ENCODE measurements at places on chromosomes 4 and X.

DNA sequence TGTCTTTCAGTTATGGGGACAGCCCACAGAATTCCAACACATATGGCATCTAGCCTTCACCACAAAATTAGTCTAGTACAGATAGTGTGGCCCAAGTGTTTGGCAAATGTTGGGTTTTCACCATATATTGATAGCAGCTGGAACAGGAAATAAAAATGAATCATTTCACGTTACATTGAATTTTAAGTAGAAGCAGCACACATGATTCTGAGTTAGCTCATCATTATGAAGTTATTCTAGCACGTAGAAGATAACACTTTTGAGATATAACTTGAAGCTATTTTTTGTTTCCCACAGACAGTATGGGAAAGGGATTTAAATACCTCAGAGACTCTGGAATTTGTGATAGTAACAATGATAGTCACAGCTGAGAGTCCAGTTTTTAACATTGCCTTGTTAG lies 118.7 kb downstream of the FAT4 start:
- DNase-seq = no peak

DNA sequence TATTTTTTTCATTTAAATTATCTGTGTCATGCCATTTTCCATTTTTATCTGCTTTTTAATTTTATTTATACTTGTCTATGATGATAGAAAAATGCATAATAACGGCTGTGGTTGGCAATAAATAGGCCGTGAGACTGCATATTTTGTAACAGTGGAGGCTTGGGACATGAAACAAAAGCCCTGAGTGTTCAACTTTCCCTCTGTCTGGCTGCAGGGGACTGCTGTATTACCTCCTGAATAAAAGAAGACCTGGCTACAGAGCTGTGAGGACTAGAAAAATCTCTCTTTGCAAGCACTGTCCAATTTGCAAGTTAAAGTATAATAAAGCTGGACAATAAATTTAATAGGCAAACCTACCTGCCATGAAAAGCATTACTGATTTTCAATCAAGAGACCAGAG lies 82.1 kb downstream of the MAGEB10 start:
- DNase-seq = no peak

DNA sequence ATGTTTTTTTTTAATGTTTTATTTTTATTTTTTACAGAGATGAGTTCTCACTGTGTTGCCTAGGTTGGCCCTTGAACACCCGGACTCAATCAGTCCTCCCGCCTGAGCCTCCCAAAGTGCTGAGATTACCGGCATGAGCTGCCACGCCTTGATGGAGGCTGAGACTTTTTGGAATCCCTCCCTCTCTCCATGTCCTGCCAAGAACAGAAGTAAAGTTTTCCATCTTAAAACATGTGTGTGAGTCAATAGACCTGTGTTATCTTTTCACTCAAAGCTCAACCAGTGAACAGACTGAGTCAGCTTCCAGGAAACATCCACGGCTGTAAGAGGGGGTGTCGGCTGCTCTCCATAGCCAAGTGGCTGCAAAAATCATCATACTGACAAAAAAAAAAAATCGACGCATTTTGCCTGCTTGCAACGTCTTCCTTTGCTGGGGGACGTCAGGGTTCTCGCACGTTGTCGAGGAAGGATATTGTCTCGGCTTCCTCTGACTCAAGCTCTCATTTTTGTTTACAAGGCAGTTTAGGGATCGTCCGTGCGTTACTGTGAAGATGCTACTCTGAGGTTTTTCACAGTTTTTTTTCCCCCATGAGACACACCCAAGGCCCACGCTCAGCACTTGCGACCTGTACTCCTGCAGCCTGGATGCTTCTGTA lies 10.0 kb upstream of the ASMTL start:
- peak; percentile 76 for DNase-seq

GRCh38 chr4:111838406-111838930 lies 306.8 kb upstream of the FAM241A start:
- no peak for DNase-seq

GRCh38 chrX:38516196-38516774 lies 45.1 kb upstream of the TSPAN7 start:
- no peak for DNase-seq

DNA sequence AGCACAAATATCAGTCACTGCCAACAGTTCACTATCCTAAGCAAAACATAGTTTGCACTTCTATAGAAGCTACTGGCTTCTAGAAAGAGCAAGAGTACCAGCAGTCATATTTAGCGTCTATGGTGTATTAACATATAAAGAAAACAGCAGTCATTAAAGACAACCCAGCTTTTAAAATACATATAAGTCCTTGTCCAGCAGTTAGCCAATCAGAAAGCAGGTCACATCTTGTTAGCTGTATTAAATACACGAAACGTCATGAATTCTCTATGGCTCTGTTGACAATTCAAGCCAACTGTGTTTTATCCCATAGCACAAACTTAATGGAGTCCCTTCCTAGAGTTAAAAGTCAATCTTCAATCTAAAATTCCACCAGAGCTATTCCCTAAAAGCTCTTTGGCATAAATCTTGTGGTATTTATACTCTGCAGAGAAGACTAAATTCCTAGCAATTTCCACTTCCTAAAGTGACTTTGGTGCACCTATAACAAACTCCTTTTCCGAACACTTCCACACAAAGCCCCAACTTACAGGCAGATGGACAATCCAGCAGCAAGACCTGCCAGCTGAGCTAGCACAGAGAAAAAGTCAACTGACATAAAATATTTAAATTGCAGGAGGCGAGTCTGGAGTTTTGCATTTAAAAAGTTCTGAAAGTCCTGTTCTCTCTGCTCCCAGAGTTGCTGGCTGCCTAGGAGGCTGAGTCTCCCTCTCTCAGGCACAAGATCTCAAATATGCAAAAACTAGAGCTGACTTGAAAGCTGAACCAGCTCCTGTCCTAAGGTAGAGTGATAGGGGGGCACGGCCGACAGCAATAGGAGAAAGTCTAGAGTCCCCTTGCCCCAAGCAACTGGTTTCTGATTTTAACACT lies 1.3 kb downstream of the LDB2 start:
- DNase-seq = no peak

- DNase-seq = no peak
These were observed 7.7 kb downstream of the PROM1 start for GRCh38 chr4:16075975-16076757.

DNA sequence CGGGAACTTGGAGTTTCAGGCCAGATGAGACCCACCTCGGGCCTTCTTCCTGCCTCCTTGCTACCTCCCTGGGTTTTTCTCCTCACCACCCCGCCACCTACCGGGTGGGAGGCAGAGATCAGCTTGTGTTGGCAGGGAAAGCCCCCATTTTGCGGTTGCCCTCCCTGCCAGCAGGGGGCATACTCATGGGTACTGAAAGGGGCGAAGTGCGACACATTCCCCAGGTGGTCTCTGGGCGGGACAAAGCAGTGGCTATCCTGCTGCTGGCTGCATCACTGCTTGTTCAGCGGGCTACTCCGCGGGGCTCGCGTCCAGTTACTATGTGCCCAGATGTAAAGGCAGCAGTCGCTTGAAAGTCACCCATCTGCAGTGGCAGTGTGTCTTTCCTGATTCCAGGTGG lies 330.3 kb downstream of the PDHA2 start:
- DNase-seq = no peak

DNA sequence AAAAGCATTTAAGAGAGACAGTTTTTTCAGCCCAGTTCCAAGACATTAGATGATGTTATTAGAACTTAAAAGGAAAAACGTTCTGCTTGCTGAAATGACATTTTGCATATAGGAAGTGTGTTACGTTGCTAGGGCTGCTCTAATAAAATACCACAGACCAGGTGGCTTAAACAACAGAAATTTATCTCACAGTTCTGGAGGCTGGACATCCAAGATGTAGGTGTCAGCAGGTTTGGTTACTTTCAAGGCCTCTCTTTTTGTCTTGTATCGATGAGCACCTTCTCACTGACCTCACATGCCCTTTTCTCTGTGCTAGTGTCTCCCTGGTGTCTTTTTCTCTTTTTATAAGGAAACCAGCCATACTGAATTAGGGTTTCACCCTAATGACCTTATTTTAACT lies 204.7 kb downstream of the PACRGL start:
- no peak for DNase-seq

DNA sequence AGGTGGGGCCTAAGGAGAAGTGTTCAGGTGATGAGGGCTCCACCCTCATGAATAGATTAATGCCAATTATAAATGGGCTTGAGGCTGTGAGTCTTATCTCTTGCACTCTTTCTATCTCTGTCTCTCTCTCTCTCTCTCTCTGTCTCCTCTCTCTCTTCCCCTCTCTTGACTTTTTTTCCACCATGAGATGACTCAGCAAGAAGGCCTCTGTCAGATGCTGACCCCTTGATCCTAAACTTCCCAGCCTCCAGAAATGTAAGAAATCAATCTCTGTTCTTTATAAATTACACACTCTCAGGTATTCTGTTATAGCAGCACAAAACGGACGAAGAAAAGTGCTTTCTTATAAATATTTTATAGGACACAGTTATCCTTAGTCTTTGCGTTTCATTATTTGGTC lies 184.9 kb upstream of the PCDH7 start:
- DNase-seq = no peak

DNA sequence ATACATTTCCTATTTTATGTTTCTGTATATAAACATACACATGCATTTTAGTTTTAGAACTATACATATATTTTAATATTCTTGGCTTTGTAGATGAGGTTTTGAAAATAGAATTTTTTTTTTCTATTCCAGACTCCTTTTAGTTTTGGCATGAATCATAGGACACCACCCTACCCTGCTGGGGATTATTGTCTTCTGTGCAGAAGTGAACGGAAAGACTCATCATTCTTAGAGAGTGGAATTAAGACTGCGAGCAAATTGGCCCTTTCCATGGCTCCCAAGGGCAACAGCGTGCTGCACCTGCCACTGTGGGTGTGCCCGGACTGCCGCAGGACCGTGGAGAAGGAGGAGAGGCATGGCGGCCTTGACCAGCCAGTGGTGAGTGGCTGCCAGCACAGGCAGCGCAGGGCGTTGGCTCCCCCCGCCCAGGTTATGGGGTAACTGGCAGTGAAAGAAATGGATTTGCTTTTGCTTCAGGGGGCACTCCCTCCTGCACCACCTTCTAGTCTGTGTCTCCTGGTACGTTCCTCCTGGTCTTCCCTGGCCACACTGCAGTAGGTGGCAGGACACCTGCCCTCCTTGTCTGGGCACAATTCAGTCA lies 59.6 kb downstream of the FAM193A start:
- DNase-seq = no peak

DNA sequence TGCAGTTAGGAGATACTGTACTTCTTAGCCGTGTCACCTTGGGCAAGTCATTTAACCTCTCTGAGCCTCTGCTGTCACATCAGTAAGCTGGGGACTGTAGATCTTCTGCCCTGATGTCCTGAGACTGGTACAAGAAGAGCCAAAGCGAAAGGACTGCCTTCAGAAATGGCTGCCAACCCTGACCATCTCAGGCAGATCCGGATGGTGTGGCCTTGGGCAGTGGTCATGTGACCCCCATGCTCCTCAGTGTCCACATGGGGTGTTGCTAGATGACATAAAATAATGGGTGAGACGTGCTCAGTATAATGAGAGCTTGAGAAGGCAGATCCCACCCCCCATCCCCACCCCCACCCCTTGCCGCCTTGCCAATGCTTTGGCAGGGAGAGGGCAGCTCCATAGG lies 60.4 kb upstream of the MTM1 start:
- no peak for DNase-seq

- DNase-seq = no peak
These were observed 191.1 kb upstream of the TBL1X start for GRCh38 chrX:9273744-9274143.

GRCh38 chr4:160872491-160872890 lies 1291.3 kb downstream of the FSTL5 start:
- no peak for DNase-seq

DNA sequence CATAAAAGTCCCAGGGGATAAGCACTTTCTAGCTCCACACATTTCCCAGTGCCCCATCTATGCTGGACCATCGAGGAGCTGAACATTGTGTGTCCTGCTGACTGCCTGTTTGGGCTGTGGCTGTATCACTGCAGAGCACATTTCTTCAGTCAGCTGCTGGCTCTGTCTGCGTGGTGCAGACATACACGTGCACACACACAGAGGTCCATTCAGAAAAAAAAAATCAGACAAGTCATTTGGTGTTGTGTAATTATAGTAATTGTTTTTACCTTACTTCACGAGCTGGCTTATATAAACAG lies 1.1 kb upstream of the PDLIM3 start:
- DNase-seq = no peak

- DNase-seq = no peak
These were observed 36.0 kb downstream of the MAML3 start for GRCh38 chr4:140117947-140118346.

DNA sequence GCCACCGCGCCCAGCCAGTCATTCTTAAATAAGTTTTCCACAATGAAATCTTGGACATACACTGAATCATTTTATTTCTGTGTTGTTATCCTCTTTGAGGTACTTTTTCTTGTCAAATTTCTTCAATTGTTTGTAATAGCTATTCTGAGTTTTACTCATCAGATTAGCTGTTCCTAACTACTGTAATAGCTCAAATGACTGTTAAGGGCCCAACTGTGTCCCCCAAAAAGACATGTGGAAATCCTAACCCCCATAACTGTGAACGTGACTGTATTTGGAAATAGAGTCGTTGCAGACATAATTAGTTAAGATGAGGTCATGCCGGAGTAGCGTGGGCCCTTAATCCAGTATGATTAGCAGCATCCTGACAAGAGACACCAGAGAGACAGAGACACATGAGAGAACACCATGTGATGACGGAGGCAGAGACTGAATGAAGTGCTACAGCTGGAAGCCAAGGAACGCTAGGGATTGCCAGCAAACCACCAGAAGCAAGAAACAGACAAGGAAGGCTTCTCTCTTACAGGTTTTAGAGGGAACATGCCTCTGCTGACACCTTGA lies 22.9 kb downstream of the ACOT9 start:
- DNase-seq = no peak

DNA sequence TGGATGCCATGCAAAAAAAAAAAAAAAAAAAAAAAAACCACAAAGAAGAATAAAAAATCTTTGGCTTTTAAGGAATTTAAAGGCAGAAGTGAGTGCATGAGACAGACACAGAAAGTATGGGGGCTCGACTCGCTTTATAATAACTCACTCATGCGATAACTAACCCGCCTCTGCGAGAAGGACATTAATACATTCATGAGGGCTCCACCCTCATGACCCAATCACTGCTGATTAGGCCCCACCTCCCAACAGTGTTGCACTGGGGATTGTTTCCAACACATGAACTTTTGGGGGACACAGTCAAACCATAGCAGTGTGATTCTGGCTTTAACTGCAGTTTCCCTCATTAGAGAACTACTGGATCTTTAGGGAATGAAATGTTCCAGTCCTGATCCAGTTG lies 78.1 kb downstream of the QDPR start:
- DNase-seq = no peak

DNA sequence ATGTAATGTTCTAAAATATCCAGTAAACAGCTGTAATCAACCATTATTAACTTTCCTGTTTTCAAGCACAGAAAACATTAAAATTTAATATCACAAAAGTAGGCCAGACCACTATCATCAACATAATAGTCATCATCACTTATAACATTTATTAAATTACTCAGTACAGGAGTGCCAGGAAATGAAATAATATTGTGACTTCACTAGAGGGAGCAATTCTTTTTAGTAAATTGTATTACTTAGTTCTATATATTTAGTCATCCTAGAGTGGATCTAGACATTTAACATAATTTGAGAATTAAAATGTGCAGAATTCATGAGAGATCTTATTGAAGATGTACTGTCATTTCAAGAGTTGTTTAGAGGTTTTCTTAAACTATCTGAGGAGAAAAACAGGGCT lies 33.6 kb downstream of the PITX2 start:
- DNase-seq = no peak

- DNase-seq = no peak
These were observed 32.4 kb downstream of the MAGEC1 start for GRCh38 chrX:141936080-141936479.
